ENCODE measurements at places on chromosomes 1 and 21.

- no peak for DNase-seq
Measured at GRCh38 chr1:166170075-166170474, 3.3 kb upstream of the FAM78B start.

DNA sequence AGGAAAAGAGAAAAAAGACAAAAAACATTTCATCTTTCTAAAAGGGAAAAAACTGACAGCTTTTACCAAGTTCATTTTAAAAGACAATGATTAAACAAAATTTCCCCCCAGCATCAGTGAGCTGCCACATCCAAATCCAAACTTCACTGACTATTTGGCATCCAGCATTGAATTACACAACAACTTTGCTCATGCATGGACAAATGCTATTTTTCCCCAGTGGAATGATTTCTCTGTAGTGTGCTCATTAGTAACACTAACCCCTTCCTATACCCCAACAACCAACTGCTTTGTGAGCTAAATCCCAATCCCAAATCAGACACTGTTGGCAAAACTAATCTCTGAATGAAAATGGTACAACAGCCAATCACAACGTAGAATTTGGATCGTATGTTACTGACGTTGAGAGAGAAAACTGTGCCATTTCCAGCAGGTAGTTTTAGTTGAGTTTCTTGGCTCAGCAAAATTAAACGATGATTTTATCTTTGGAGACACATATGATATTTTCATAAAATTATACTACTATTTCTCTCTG, 37.9 kb downstream of the PIK3R3 start:
- DNase-seq: no peak

GRCh38 chr1:231407547-231408396, 14.3 kb downstream of the EGLN1 start:
- no peak for DNase-seq

DNA sequence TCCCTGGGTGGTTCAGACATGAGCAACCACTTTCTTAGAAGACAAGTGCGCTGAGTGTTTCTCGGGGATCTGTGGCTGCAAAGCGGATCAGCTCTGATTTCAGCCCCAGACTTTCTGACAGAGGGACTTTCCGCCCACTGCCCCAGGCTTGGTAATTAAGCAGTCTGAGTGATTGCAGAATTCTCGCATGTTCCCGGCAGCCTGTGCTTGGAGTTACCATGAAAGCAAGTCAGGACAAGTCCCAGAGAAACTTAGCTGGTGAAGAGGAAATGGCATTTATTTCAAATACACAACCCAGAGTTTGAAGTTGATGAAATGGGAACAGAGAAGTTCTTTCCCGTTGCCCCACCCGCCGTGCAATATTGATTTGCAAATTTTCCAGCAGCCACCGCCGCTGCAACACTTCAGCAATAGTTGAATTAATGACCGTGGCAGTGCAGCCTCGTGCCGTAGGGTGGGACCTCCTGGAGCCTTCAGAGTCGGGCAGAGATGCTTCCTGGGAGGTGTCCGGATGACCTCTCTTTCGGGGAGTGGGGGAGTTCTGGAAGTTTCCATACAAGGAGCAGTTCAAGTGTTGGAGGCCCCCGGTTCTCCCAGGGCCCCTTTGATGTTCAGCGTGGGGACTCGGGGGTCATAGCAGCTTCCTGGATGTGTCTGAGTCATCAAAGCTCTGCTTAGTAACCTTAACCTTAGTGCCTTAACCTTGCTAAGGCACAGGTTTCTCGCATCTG, 134.7 kb downstream of the KAZN start:
- no peak for DNase-seq

- DNase-seq: no peak
Measured at GRCh38 chr1:65297706-65298105, 11.6 kb upstream of the DNAJC6 start.

All from SW 1271 (cell line).